H1 (cell line): ENCODE measurements at places on chromosomes 12 and 14. TPM values are rescaled to one million over a fixed set of nuclear protein-coding genes. Genes with fewer than 3 reads are reported as not detected.

- H3K27me3 ChIP-seq = no peaks in the 10 kb centered on the region
- 0 out of 2 replicates have a peak overlapping the region, but pooled peaks have one; percentile 19 for H3K27ac ChIP-seq
- no peaks in the 10 kb centered on the region for H3K36me3 ChIP-seq
- peaks cover 2% of the 10 kb centered on the region; the same call in 1 of the 2 replicates for H3K4me1 ChIP-seq
Measured at GRCh38 chr12:70290116-70290515, 46.9 kb downstream of the CNOT2 start.

DNA sequence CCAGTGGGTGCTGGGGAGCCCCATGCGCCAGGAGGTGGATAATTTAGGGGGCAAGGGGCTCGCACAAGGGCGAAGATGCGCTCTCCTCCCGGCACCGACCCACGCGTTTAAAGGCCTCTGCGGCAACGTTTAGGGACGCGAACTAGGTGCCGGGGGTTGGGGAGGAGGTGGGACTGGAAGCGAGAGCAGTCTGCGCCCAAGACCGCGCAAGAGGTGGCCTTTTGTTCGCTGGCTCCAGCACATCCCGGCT lies 1.3 kb downstream of the SLC38A1 start:
- DNase-seq = peak; percentile 52
- peak overlapping the region; percentile 98 for H3K4me3 ChIP-seq
- no peaks in the 10 kb centered on the region for H3K27me3 ChIP-seq
- H3K4me1 ChIP-seq = peaks cover 6% of the 10 kb centered on the region

- H3K4me1 ChIP-seq = no peaks in the 10 kb centered on the region
- H3K36me3 ChIP-seq = no peaks in the 10 kb centered on the region
- H3K4me3 ChIP-seq = peak overlapping the region; percentile 76
- DNase-seq = no peak
- no peaks in the 10 kb centered on the region for H3K27me3 ChIP-seq
Measured at GRCh38 chr12:7107636-7108002, 1.4 kb downstream of the C1RL start.

DNA sequence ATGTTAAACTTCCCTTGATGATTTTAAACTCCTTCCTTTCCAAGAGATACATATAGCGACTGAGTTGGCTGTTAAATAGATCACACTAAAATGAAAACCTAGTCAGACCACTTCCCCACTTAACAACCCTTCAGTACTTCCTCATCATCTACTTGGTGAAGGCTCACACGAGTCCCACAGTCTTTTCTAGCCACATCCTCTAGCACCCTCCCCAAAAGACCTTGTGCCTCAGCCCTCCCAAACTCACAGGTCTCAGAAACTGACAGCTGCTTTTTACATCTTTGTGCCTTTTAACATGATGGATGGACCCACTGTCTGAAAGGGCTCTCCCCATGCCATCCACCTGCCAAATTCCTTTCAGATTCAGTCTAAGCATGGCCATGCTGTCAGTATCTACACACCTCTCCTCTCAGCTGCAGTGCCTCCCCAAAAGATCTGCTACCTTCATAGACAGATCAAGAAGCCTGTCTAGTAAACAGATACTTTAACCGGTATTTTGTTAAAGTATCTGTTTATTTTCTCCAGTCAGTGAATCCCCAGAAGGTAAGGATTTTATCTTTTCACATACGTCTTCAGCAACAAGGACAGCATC lies 65.1 kb upstream of the GPHB5 start:
- H3K36me3 ChIP-seq = peaks cover 2% of the 10 kb centered on the region; the same call in 1 of the 2 replicates
- no peak overlapping the region for H3K4me3 ChIP-seq

- DNase-seq = no peak
- H3K4me3 ChIP-seq = no peak overlapping the region
- H3K4me1 ChIP-seq = peaks cover 49% of the 10 kb centered on the region
- H3K27ac ChIP-seq = peak overlapping the region; percentile 32; the same call in 1 of the 2 replicates
- H3K36me3 ChIP-seq = no peaks in the 10 kb centered on the region
- no peaks in the 10 kb centered on the region for H3K27me3 ChIP-seq
Measured at GRCh38 chr12:111434680-111435338, 29.1 kb downstream of the SH2B3 start.

GRCh38 chr14:70317969-70318634 lies 41.4 kb downstream of the COX16 start:
- H3K27ac ChIP-seq = no peak overlapping the region
- no peaks in the 10 kb centered on the region for H3K36me3 ChIP-seq
- no peaks in the 10 kb centered on the region for H3K4me1 ChIP-seq

- DNase-seq = no peak
- H3K27me3 ChIP-seq = no peaks in the 10 kb centered on the region
- H3K27ac ChIP-seq = no peak overlapping the region
- no peaks in the 10 kb centered on the region for H3K4me1 ChIP-seq
- no peak overlapping the region for H3K4me3 ChIP-seq
Measured at GRCh38 chr12:75526655-75527511, 15.5 kb upstream of the KRR1 start.

Gene TPH2
- total RNA-seq = 0.90 and 1.1 TPM in 2 replicates

Gene ADSS1
- 7.9 and 8.9 TPM in 2 replicates for total RNA-seq

Gene SARNP
- total RNA-seq = 114 and 117 TPM in 2 replicates

Gene AQP5
- 1.7 and 2.5 TPM in 2 replicates for total RNA-seq

Gene CLEC2D
- 5.2 and 6.2 TPM in 2 replicates for total RNA-seq
